Astrocyte of the spinal cord (primary cell): ENCODE measurements at places on chromosomes 3 and 15.

DNA sequence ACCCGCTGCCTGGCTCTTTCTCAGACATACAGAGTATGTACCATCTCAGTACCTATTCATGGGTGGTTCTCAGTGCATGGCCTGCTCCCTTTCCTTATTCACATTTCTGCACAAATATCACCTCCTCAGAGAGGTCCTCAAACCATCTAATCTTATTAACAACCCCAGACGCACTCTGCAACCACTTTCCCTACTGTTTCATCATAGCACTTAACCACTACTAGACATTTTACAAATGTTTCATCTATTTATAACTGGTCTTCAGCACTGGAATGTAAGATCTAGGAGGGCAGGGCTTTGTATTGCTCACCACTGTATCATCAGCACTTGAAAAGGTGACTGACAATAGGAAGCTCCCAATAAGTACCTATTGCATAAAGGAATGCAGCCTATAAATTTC lies 45.1 kb downstream of the TNIK start:
- peak; percentile 29 for DNase-seq

- DNase-seq: peak; percentile 30
Measured at GRCh38 chr15:65286069-65286703, 497 bp downstream of the PARP16 start.

DNA sequence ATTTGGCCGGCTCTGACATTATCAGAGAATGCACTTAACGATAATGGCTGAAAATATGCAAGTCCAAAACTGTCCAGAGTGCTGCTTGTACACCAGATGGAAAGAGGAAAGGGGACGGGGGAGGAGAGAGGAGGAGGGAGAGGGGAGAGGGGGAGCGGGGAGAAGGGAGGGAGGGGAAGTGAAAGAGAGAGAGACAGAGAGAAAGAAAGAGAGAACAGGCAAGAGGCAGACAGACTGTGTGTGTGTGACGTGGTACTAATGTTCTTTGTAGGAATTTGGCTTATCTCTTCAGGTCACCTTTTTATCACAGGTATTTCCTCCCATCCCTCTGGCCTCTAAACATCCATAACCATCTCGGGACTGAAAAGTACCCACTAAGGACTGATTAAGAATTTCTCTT lies 75.1 kb upstream of the LMOD3 start:
- DNase-seq: no peak

GRCh38 chr3:45434996-45435395 lies 46.6 kb downstream of the LARS2 start:
- no peak for DNase-seq

GRCh38 chr3:185362850-185363661 lies at the start of gene MAP3K13:
Gene MAP3K13 (plus strand): TSS chr3:185363136. CDS start chr3:185428582, 65,446 bp downstream.
- peak; percentile 96 for DNase-seq

- DNase-seq: no peak
Measured at GRCh38 chr3:29153811-29154210, 127.1 kb upstream of the RBMS3 start.
